ENCODE measurements at places on chromosomes 1 and 21.

DNA sequence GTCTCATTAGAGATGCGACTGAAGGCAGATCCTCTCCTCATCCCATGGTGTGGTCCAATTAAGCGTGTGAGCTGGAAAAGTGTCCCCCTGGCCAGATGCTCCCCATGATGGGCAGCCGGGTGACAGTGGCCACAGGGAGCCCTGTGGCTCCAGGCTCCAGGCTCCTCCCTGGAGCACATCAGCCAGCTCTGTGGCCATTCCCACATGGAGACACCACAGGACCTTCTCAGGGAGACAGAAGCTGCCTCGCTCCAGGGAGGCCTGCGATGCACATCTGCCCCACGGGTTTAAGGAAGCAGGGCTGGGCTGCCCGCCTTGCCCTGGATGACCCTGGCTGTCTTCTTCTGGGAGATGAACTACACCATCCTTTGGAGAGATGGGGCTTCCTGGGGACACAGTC lies 99.9 kb upstream of the TLR5 start:
- DNase-seq: no peak

DNA sequence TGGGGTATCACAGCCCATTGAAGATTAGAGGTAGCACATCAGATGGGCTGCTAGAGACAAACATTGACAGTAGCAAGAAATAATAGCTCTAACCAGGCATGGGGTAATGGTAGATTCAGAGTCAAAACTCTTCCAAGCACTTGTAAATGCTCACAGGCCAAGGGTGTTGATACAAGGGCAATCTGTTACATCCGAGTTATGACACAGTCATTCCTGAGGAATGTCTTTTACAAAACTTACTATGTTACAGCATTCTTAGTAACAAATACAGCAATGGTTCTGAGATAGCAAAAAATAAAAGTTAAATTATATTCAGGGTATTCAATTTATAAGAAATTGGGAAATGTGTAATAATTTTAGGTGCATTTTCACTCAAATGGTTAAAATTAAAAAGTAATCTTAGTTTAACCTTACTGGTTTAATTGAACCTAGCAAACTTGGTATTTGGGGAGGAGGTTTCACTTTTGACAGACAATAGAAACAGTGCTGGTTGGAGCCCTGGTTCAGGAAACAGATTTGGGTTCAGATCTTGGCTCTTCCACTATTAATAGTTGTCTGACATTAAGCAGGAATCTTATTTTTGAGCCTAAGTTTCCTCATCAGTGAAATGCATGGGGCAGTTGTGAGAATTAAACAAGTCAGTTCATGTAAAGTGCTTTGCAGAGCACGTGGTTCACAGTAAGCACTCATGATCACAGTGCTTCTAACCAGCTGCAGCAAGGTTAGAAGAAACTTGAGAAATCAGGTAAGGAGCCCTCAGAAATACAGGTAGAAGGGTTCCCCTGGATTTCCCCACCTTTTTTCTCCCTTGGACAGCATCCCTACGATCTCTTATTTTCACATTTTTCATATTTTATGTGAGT lies 4.4 kb downstream of the ST3GAL3 start:
- DNase-seq: no peak

DNA sequence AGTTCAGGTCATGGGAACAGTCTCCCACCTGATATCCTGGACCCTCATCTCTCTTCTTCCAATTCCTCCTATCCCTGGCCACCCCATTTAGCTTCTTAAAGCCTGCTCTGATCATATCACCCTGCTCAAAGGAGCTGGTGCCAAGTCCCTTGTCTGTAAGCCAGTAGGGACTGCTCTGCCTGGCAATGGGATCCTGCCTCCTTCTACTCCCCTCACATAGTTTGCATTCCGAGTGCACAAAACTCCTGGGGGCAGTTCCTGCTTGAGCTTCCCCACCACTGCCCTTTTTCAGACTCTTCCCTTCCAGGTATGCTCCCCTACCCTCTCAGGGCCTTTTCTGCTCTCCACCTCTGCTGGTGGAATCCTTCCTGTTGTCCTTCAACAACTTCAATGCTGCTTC lies 48.1 kb downstream of the NGF start:
- no peak for DNase-seq

DNA sequence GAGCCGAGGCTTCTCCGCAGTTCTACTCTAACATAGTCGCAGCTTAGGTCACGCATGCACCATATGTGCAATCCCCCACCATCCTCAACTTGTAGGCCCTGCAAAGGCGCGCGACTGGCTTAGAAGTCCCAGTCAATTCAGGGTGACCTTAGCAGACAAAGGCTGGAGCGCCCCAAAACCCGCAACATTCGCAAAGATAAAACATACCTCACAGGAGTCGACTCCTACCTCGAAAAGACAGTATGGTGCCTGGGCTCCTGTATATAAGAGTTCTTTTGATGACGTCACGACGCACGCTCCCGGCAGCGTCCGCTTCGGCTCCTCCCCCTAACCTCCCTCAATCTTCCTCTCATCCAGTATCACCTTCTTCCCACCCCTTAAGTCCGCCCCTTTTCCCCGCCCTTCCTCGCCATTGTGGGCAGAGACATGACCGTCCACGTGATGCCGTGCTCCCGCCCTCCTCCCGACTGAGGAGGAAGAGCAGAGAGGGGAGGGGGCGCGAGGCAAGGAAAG lies at the start of gene GAS5:
Gene GAS5, minus strand, starts transcription at position 237 of the 513 bp plus-strand sequence.
- peak; percentile 89 for DNase-seq

DNA sequence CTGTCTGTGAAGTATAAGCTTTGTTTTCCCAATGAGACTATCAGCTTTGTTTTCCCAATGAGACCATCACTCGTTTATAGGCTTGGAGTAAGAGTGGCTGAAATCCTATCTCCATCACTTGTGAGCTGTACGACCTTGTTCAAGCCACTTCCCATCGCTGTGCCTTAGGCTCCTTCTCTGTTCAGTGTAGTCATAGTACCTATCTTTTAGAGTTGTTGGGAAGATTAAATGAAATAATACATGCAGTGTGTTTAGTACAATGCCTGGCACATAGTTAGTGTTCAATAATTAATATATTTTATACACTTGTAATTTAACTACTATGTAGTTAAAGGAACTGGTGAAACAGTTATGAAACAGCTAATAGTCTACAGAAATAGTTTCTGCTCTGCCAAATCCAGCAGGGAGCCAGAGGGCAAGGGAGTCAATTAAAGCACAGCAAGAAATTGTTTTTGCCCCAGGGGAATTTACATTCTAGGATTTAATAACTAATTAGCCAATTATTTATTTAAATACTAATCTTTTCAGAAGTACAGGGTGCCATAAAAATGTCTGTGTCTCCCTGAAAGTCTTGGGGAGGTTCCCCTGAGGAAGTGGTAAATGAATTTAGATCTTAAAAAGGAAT lies 139.3 kb upstream of the HMCN1 start:
- no peak for DNase-seq

GRCh38 chr1:98931128-98931835 lies 73.4 kb downstream of the PLPPR5 start:
- no peak for DNase-seq

DNA sequence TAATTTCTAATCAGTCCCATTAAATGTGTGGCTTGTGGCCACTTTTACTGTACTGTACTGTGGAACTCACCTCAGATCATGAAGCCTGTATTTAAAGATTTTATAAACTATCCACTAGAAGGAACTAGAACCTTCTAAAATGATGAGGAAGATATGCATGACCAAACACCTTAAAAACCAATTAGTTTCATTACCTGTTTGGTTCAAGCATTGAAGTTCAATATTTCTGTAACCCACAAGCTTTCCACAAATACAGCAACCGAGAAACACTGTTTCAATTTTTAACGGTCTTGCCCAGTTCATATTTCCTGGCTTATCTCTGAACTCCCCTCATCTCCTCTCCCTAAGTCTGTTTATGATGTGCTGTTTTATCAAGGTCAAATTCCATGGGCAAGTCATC lies 264.3 kb upstream of the PLD5 start:
- no peak for DNase-seq

GRCh38 chr1:172382406-172382805 lies 38.1 kb upstream of the C1orf105 start:
- no peak for DNase-seq

- no peak for DNase-seq
These were observed 143.2 kb downstream of the PTPRU start for GRCh38 chr1:29379443-29380073.

DNA sequence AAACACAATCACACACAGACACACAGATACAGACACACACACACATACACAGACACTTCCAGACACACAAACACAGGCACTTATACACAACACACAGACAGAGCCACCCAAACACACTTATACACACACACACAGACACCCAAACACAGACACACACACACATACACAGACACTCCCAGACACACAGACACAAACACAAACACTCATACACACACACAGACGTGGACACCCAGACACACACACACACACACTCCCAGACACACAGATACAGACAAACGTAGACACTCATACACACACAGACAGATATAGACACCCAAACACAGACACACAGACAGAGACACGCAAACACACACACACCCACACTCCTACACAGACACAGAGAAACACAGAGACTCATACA lies 272.1 kb downstream of the GRIK3 start:
- no peak for DNase-seq

DNA sequence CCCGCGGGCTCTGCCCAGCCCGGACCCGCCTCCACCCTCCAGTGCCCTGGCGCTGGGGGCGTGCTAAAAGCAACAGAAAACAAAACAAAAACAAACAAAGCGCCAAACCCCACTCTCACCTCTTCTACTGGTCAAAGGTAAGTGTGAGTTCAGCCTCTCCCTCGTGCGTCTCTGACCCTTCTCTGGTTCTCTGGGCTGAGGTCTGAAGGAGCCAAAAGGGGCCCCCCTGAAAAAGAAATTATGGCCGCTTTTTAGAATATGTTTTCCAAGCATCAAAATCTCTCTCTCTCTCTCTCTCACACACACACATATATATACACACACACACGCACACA lies 133.5 kb upstream of the DPYD start:
- DNase-seq: no peak

DNA sequence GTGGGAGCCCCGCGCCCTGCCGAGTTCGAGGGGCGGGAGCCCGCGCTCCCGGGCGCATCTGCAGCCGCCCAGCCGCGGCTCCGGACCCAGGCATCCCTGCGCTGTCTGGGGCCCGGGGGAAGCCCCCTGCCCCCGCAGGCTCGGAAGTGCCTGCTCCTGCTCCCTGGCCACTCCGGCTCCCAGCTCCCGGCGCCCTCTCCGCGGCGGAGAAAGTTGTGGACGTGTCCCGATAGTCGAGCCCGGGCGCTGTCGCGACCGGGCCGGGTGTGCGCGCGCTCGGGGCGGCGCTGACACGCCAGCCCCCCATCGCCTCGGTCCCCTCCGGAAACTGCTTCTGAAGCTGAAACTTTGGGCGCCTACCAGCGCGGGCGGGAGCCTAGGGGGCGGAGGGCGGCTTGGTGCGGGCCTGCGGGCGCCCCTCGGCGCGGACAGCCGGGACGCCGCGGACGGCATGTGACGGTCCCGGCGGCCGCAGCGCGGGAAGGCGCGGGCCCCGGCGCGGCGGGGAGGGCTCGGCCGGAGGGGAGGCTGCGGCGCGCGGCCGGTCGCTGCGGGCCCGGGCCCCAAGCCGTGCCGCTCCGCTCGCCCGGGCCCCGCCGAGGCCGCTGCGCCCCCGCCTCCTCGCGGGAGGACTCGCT lies 515 bp downstream of the MAN1C1 start:
- no peak for DNase-seq

DNA sequence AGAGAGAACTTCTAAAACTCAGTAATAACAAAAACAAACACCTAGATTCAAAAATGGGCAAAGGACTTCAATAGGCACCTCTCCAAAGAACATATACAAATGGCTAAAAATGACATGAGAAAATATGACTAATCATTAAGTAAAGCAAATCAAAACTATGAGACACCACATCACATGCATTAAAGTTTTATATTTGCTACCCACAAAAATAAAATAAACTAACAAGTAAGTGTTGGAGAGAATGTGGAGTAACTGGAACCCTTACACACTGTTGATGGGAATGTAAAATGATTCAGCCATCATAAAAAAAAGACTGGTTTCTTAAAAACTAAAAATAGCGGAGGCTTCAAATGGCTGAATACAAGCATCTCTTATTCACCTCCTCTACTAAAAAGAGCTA lies 262.1 kb upstream of the PKN2 start:
- no peak for DNase-seq
